HepG2 (cell line): ENCODE measurements at places on chromosomes 2 and 18. TPM values are rescaled to one million over a fixed set of nuclear protein-coding genes. Genes with fewer than 3 reads are reported as not detected.

The STK39 gene
- polyA plus RNA-seq = 34.7 and 38.4 TPM in 2 replicates

The FOXI3 gene
- polyA plus RNA-seq = not detected in 2 replicates

The GNLY gene
- polyA plus RNA-seq = not detected in 2 replicates

The IL1F10 gene
- not detected in 2 replicates for polyA plus RNA-seq

The MC5R gene
- not detected in 2 replicates for polyA plus RNA-seq

The TBR1 gene
- polyA plus RNA-seq = 0.03 TPM in 1 of 2 replicates, not detected in the other

The NAT8 gene
- 12.9 and 15.6 TPM in 2 replicates for polyA plus RNA-seq

The TUBB8B gene
- polyA plus RNA-seq = 4.4 and 6.7 TPM in 2 replicates

The BCL2 gene
- polyA plus RNA-seq = 0.07 and 0.08 TPM in 2 replicates

The SERPINB12 gene
- polyA plus RNA-seq = not detected in 2 replicates

The CXCR1 gene
- not detected in 2 replicates for polyA plus RNA-seq
